Stimulated activated CD4-positive, alpha-beta T cell treated with anti-CD3 and anti-CD28 coated beads, Interleukin-4, amount 100 ng/mL, for 4 hours (primary cell): ENCODE measurements at places on chromosomes 2 and 18.

DNA sequence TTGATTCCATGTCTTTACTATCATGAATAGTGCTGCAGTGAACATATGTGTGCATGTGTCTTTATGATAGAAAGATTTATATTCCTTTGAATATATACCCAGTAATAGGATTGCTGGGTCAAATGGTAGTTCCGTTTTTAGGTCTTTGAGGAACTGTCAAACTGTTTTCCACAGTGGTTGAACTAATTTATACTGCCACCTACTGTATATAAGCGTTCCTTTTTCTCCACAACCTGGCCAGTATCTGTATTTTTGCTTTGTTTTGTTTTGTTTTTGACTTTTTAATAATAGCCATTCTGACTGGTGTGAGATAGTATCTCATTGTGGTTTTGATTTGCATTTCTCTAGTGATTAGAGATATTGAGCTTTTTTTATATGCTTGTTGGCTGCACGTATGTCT lies 641.6 kb downstream of the SUCLG1 start:
- no peak for DNase-seq

- DNase-seq, result no peak
Observed at GRCh38 chr18:7141287-7141686, 23.7 kb upstream of the LAMA1 start.

GRCh38 chr2:36235882-36236281 lies 119.7 kb upstream of the CRIM1 start:
- DNase-seq, result no peak

DNA sequence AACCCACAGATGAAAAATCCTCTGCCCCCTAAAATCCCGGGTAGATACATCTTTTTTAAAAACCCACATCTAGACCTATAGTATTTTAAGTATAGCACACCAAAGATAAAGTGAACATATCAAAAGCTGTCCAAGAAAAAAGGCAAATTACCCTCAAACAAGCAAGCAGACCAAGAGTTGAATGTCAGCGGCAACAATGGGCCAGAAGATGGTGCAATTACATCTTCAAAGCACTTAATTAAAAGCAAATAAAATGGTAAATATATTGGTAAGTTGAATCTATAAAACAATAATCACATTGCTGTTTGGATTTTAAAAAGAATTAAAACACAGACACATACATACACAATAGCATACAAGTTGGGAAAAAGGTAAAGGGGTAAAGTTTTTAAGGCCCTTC lies 98.5 kb downstream of the MYOM1 start:
- no peak for DNase-seq

DNA sequence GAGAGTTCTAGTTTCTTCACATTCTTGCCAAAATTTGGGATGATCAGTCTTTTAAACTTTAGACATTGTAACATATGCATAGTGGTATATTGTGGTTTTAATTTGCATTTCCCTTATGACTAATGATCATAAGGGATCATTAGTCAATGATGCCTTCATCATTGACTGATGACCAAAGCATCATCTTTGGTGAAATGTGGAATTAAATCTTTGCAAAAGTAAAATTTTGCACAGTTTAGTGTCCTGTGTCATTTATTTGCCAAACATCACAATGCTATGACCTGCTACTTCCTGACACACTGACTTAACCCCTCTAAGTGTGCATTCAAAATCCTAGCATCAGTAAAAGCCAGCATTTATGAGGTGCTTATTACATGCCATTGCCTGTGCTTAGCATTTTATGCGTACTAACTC lies 58.9 kb upstream of the SLC1A4 start:
- no peak for DNase-seq

GRCh38 chr2:150156876-150157275 lies 330.6 kb downstream of the RND3 start:
- no peak for DNase-seq

- DNase-seq, result no peak
Observed at GRCh38 chr18:56538746-56539145, 99.6 kb downstream of the TXNL1 start.

DNA sequence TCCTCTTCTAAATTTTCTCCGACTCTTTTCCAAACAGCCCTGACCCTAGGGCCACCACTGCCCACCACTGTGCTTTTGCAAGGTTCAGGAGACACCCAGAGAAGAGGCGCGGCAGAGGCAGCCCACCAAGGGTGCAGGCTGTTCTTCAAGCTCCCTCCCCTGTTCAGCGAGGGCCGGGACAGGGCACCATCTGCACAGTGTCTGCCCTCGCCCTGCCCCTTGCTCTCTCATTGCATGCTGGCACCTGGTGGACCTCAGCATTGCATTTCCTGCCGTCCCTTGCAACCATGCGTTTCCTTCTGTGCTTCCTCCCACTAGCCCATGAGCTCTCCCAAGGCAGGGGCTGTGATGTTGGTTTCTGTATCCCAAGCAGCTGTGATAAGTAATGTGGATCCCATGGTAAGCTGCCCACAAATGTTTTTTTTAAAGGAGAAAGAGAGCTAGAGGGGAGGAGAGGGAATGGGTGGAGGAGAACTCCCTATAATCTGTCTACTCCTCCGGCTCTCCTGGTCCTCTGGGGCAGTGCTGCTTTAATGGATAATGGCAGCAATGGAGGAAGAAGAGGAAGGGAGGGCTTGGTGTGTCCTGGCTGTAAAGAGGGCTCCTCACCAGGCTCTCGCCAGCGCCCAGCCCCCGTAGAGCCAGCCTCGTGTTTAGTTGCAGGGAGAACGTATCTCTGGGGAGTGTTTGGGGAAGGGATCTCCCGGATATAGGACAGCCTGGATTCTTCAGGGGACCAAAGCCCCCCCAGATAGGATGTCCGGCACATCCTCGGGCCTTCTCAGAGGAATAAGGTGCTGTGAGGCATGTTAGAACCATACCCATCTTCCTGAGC lies 15.6 kb upstream of the YWHAQ start:
- no peak for DNase-seq

GRCh38 chr2:26822877-26823276 lies 25.1 kb upstream of the DPYSL5 start:
- no peak for DNase-seq

GRCh38 chr2:104825124-104825865 lies 28.6 kb upstream of the POU3F3 start:
- no peak for DNase-seq

DNA sequence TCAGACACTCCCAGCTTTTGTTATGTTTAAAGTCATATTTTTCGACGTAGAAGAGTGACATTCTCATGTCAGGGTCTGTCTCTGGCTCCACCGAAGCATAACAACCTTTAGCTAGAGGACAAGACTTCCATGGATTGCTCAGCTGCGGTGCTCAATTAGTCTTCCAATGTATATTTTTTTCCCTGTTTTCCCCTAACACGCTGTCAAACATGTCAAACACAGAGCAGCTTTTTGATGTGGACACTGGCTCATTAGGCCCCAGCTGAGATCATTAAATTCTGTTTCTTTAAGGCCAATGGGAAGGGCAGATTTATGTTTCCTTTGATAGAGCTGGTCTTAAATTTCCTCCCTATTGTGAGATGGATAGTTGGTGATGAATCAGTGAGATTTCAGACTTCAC lies 525.4 kb downstream of the PIK3C3 start:
- no peak for DNase-seq
